Stimulated activated CD4-positive, alpha-beta T cell treated with anti-CD3 and anti-CD28 coated beads, Interleukin-15, amount 100 ng/mL, for 1 hour (primary cell): ENCODE measurements at places on chromosomes 2 and 18.
A peak's percentile ranks its signal among the peaks of the same experiment; 100 is the strongest.

GRCh38 chr18:10351219-10351818 is 103.1 kb upstream of the APCDD1 start:
- no peak for DNase-seq

- no peak for DNase-seq
These were observed 4.0 kb upstream of the LYG2 start for GRCh38 chr2:99259465-99259864.

DNA sequence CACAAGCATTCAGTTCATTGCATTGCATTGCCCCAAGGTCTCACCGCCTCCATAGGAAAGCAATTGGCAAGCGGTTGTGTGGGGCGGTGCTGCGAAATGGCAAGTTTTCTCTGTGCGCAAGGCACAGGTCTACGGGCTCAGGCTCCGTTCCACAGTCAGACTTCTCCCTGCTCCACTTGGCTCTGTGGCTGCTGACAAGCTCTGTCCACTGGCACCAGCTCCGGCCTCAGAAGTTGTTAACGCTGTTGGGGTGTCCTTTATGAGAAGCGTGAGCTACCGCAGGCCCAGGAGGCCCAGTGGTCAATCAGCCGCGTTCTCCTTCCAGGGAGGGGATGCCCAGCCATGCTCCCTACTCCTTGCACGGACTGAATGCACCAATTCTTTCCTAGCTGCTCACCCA is 87.0 kb upstream of the GATA6 start:
- DNase-seq = no peak

GRCh38 chr2:174012347-174013314 is 47.5 kb upstream of the SP3 start:
- DNase-seq = no peak

DNA sequence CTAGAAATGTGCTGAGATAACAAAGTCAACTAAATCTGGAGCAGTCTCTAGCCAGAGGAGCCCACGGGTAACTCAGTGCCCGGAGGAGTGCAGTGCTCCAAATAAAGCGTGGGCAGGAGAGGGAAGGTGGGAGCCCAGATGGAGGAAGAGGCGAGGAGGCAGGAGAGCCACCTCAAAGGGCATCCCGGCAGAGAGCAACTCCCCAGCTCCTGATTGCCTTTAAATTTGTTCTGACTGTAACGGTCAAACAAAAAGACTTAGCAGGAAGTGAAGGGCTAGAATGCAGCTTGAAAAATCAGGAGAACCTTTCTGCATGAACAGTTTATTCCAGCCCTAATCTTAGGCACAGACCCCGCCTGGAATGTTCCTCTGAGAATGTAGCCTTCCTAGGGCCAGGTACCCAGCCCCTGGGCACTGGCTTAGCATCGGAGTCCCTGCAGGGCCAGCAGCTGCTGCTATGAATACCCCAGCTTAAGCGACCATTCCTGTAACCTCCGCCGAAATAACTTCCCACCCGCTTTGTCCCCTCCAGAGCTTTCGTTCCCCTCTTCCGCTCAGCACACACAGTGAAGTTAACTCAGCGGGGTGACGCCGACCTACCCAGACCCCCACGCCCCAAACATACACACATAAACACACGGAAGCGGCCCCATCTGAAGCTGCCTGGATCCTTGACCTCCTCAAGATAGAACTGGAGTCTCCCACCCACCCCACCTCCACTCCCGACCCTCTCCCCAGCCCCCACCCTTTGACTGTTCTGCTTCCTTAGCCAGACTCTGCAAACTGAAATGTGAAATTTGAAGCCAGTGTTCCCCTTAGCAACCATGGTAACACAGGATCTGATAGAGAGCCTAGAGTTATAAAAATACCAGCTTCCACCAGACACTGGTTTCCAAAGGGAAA is 123.2 kb downstream of the SMAD7 start:
- no peak for DNase-seq

DNA sequence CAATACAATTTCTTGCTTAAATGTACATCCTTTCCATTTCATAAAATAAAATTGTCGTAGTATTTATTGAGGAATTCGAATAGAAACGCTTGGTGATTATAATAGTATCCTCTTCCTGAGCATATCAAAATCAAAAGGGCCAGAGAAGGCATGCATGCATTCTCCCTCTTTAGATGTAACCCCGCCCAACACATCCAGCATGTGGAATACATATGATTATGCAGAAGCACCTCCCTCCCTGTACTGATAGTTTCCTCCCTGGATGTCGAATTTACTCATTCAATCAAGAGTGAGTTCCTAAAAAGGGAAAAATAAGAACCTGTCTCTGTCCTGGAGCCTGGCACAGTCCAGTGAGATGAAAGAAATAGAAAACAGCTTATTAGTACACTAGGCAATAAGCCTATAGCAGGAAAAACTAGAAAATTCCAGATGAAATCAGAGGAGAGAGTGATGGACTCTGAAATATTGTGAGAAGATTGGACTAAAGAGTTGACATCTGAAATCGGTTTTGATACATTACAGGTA is 262.9 kb downstream of the RDH14 start:
- DNase-seq = no peak

DNA sequence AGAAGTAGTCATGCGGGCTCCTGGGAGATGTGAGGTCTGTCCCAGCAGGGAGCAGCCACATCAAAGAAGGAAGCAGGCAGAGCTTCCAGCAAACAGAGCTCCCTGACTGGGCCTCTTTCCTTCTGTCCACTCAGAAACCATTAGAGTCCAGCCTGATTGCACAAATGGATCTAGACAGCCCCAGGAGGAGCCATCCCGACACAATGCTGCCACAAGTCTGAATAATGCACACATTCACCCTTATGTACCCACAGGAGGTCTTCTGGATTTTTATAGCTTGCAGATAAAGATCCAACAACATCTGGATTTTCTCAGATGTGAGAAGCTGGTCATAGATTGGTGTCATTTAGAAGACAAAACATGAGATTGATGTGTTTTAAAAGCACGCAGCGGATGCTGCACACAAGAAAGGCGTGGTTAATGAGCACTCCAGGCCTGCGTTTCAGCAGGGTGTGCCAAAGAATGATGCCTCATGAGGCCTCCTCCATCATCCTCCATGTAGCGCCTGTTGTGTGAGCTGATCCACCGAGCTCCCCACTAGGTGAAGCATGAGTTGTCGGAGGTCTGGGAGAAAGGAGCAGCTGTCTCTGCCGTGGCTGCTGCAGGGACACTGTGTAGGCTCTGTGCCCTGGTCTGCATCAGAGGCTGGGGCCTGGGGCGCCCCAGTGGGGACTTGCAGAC is 60.6 kb downstream of the MTCL1 start:
- DNase-seq = no peak

DNA sequence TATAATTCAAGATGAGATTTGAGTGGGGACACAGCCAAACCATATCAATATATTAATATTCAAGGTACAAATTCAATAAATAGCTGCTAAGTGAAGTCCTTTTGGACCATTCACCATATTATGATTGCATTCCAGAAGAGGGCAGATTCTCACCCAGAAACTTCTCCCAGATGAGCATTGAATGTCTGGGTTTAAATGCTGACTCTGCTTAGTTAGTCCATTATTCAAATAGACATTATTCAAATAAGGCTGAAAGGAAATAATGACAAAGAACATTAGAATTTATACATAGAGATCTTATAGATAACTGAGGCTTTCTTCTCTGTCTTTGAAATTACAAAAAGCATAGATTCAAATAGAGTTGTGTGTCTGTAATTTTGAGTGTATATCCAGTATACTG is 579.4 kb upstream of the SLC8A1 start:
- no peak for DNase-seq

DNA sequence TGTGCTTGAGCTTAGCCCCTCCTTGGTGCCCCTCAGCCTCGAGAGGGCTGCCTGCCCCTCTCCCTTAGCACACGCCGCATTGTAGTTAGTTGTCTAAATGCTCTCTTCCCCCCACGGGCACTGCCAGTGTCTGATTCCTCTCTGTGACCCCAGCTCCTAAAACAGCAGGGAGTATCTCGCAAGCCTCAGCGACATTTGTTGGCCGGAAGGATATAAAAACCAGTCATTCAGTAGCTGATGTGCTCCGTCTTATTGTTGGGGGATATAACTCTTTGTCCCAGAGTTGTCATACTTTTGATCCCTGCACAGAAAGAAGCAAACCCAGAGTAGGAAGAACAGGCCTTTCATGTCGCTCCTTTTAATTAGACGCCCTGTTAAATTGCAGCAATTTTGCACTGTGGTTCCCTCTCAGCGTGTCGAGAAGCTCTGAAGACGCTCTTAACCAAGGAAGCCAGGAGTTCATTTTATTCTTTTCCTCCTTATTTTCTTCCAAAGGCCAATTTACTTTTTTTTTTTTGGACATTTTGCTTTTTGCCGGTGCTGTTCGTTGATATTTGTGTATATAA is 201.8 kb downstream of the KLHL29 start:
- DNase-seq = no peak

DNA sequence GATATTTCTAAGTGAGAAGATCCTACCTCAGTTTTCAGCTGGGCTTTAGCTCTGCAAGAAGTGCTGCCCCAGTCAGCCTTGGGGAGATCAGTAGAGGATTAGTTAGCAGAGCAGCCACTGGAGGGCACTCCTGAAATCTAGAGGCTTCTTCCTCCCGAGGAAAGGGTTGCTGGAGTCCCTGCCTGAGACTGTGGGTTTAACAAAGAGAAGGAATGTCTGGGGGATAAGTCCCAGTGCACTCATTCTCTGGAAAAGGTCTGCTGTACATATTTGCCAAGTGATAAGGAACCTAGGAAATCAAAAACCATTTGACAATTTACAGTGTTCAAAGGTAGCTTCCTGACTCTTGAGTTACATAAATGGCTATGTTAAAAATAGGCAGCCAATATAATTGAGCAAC is 207.2 kb downstream of the SLC8A1 start:
- no peak for DNase-seq

- DNase-seq = no peak
These were observed 36.9 kb downstream of the YWHAQ start for GRCh38 chr2:9593925-9594324.

GRCh38 chr2:220930271-220931076 is 641.6 kb downstream of the EPHA4 start:
- DNase-seq = no peak

GRCh38 chr2:204019572-204020501 is 83.3 kb downstream of the ICOS start:
- DNase-seq = peak; percentile 24
